NCI-H1092 treated with DMSO at 0.1 percent for 48 hours (cell line): ENCODE measurements at places on chromosomes 2 and 18.

GRCh38 chr2:216949700-216950413 is 90.0 kb upstream of the TNP1 start:
- DNase-seq: no peak

- DNase-seq: no peak
Measured at GRCh38 chr2:207362716-207363115, 167.0 kb upstream of the CREB1 start.

GRCh38 chr2:217404236-217404760 is 544.4 kb upstream of the TNP1 start:
- DNase-seq: no peak

GRCh38 chr2:173099271-173099670 is 23.6 kb downstream of the MAP3K20 start:
- DNase-seq: no peak

GRCh38 chr18:59892123-59892522 is 7.7 kb upstream of the PMAIP1 start:
- no peak for DNase-seq

DNA sequence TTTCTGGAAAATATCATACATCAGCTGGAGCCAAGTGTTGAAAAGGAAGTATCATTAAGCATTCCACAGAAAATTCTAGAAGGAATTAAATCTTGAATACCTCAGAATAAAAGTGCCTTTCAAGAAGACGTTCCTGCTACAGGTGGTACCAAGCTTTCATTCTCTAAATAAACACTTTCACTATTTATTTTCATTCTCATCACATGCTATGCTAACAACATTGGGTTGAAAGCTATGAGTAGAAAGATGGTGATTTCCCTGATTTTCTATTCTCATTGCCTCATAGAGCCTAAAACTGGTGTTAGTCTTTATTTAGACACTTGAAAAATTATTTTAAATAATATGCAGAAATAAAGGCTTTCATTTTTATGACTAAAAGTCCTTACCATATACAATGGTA is 324.7 kb downstream of the LRP1B start:
- no peak for DNase-seq

DNA sequence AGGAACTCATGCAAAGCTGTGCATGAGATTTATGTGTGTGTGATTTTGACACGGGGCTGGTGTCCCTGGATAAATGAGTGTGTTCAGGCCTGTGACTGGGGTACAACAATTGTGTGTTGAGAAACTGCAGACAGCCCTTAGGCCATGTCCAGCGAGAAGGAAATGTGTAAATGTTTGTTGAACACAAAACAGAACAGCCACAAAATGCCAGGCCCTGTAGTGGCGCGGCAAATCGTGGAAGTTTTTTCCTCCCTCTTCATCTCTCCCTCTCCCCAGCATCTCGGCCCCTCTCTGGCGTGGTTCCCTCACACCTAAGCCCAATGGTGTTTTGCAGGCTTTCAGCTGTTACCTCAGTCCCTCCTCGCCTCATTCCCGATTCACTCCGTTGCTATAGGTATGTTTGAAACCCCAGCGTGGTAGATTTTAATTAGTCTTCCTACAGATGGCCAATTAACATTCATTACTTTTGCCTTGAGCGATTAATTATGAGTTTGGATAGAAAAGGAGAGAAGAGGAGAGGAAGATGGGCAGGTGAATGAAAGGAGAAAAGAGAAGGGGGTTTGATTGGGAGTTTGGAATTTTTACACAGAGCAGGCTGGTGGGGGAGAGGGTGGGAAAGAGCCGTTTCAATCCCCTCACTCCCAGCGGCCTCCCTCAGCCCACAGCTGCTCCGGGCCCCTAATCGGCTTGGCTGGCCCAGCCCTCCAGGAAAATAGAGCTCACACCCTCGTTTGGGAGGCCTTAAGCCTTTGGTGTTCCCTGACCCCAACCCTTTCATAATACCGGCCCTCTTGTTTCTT is 10.8 kb downstream of the SPR start:
- DNase-seq: no peak

DNA sequence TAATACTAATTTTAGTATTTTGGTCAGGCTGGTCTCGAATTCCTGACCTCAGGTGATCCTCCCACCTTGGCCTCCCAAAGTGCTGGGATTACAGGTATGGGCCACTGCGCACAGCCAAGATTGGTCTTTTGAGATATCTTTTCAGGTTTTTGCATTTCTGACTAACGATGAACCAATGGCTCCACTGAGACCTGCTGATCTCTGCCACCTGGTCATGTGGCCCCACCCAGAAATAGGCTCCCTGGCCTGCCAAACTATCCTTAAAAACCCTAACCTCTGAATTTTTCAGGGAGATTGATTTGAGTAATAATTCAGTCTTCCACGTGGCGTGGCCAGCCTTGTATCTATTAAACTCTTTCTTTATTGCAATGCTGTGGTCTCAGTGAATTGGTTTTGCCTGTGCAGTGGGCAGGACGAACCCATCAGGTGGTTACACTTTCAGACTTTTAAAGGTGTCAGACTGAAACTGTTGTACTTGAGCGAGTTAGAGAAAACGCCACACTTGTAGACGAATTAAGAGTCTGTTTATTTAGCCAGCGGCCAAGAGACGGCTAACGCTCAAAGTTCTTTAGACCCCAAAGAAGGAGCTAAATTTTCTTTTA is 85.8 kb upstream of the MSH6 start:
- no peak for DNase-seq

- no peak for DNase-seq
Measured at GRCh38 chr2:74261204-74261864, 62.9 kb downstream of the MTHFD2 start.

GRCh38 chr2:186610785-186611184 is 20.9 kb downstream of the ITGAV start:
- DNase-seq: no peak

DNA sequence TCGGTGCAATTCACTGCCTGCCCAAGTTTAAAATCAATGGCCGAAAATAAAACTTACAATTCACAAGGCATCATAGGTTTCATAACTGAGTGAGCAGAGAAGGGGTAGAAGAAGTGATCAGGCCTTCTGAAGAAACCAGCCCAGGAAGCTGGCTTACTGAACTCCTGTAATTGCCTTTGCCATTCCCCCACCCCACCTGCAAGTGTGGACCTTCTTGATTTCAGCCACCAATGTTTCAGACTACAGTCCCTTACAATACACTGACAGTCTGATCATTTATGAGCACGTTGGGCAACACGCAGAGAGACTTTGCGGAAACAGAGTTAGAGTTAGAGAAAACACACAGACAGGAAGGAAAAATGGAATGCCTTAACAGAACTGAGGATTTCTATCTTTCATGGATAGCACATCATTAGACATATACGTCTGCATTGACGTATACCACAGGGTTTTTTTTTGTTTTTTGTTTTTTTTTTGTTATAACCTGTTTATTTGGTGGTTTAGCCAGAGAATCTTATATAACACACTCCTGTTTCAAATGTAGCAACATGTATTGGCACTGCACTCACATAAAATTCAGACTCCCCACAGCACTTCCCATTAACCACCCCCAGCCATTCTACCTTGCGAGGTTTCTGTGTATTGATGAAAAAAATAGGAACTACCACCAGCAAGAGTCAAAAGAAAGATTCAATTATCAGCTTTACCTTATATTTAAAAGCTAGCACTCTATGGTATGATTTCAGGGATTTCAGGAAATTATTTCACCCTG is 126.4 kb downstream of the CACNB4 start:
- DNase-seq: no peak

DNA sequence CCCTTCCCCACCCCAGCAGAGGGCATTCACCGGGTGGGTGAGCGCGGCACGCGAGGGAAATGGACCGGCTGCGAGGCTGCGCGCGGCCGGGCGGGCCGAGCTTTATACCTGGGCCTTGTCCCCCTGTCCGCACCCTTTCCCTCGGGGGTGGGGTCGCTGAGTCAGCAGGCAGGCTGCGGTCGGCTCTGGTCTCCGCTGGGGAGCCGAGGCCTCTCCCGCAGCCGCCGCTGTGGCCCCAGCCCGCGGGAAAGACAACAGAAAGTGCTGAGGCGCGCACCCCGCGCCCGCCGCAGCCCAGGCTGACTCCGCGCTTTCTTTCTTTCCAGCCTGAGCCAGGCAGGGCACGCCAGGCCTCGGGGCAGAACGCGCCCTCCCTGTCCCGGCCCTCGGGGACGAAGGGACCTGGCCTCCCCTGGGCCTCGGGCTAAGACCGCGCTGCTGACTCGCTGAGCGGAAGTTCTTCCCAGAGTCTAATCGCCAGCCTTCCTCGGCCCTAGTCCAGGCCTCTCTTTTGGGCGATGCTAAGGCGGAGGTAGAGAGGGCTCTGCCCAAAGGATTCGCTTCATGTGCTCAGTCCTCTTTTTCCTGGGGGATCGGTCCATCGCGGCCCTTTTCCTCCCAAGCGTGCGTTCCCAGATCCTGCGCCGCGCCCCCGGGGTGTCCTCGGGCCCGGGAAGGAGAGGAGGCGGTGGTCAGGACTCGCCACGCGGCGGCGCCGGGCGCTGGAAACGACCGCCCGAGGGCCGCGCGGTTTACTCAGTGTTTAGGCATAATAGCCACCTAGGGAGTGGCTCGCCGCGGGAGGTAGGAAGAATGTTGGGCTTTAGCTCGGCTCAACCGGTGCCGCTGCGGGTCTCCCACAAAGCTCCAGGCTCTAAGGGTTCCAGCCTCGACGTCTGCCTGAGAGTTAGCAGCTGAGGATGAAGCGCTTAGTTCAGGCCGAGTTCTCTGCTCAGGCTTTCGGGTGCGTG is at the start of gene CRYBA2:
Gene CRYBA2 (minus strand): TSS at position 78 of the 971 bp plus-strand sequence. CDS start 246 bp downstream, outside the sequence.
- DNase-seq: peak; percentile 64

- DNase-seq: no peak
Measured at GRCh38 chr2:218743068-218743467, 32.4 kb downstream of the TTLL4 start.

DNA sequence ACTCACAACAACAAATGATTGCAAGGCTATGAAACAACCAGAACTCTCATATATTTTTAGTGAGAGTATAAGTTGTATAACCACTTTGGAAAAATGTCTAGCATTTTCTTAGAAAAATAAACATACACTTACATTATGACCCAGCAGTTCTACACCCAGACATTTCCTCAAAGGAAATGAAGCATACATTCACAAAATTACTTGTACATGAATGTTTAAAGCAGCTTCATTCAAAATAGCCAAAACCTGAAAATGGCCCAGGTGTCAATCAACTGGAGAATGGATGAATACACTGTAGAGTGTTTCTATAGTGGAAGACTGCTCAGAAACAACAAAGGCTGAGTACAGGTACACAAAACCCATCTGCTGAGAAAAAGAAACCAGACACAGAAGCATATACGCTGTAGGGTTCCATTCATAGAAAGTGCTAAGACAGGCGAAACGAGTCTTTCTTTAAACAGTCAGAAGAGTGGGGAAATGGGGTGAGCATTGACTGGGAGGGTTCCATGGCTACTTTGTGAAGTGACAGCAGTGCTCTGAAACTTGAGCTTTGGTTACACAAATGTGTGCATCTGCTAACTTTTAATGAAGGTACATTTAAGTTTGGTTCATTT is 799.0 kb downstream of the DCDC2C start:
- no peak for DNase-seq

DNA sequence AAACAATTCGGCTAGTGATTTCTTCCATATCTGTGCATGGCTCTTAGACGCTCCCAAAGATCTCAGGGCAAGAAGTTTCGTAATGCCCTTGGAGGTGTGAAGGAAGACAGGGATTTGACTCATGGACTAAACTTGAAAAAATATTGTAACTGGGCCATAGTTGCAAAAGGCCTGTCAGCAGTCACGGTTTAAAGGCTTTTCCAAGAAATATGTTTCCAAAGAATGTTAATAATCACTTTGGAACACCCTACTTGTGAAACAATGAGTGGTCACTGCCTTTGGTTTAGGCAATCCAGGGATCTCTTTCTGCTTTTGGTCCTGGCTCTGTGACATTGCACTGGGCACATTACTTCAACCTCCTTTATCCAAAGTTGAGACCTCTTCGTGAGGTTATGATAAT is 102.5 kb upstream of the RASGRP3 start:
- DNase-seq: no peak
